Right renal cortex interstitium (tissue), 3 donors: ENCODE measurements at places on chromosomes 11 and 22. TPM values are rescaled to one million over a fixed set of nuclear protein-coding genes. Genes with fewer than 3 reads are reported as not detected.

DNA sequence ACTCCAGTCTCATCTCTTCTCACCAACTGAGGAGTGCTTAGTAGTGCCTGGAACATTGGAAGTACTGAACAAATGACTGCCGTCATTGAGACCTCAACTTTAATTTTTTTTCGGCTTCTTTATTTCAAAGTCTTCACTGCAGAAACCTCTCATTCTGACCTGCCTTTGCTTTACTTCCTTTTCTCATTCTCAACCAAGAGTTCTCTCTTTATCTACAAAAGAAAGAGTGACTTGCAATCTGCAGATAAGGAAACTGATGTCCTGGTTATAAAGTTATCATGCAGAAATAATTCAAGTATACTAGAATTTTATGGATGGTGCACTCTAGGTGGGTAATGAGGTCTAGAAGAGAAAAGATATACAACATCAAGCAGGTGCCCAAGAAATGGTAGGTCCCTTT lies 1.2 kb upstream of the EED start:
- no peak for DNase-seq

- no peak for DNase-seq
Measured at GRCh38 chr11:111944139-111944538, 7.0 kb downstream of the DIXDC1 start.

DNA sequence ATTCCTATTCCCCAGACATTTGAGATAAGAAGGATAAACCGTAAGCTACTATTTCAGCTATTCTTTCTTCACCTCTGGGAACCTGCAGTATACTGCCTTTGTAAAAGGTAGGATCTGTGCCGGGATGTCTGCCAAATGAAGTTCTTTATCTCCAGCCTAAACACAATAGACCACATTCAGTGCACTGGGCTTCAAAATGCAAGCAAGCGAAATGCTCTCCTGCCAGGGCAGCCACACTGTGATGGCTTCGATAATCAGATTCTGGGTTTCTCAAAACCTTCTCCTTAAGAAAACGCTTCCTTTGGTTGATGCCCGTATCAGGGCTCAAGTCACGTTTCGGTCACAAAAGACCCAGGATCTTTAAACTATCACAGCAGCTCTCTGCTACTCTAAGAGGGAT lies 299.5 kb upstream of the B3GAT1 start:
- no peak for DNase-seq

GRCh38 chr22:45441138-45441537 lies 27.6 kb downstream of the RIBC2 start:
- no peak for DNase-seq

Gene P2RY2
- polyA plus RNA-seq, result 0.58 TPM

Gene EMID1
- 62.5 TPM for polyA plus RNA-seq

GRCh38 chr11:116607027-116607426 lies 165.8 kb downstream of the BUD13 start:
- no peak for DNase-seq

DNA sequence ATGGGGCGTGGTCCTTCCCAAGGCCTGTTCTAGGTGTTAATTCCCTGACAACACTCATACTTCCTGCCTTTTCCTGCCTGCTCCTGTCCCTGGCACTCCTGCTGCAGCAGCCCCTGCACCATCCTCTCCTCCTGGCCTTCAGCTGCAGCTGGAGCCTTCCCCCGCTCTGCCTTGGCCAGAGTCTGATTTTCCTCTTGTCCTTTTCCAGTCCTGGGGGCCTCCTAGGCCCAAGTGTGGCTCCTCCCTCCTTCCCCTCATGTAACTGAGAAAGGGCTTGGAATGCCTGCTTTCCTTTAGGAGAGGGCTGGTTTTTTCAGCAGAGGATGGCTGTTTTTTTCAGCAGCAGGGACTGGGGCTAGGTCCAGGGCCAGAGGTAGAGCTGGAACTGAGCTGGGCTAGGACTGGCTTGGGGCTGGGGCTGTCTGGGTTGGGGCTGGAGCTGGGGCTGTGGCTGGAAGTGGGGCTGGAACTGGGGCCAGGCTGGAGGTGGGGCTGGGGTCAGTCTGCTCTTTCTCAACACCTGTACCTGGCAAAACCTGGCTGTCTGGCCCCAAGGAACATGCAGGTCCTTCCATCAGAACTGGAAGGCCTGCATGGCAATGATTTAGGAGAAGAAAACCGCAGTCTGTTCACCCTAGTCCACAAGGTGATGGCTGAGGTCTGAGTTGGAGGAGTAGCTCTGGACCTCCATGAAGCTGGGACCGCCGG lies 23.6 kb downstream of the ZC3H7B start:
- DNase-seq, result no peak

GRCh38 chr11:69718147-69718546 lies 14.3 kb upstream of the FGF19 start:
- no peak for DNase-seq

- DNase-seq, result no peak
Measured at GRCh38 chr11:28176351-28176750, 68.2 kb downstream of the METTL15 start.
